Thyroid gland (tissue), 4 donors: ENCODE measurements at places on chromosomes 5 and 9. TPM values are rescaled to one million over a fixed set of nuclear protein-coding genes. Genes with fewer than 3 reads are reported as not detected.

DNA sequence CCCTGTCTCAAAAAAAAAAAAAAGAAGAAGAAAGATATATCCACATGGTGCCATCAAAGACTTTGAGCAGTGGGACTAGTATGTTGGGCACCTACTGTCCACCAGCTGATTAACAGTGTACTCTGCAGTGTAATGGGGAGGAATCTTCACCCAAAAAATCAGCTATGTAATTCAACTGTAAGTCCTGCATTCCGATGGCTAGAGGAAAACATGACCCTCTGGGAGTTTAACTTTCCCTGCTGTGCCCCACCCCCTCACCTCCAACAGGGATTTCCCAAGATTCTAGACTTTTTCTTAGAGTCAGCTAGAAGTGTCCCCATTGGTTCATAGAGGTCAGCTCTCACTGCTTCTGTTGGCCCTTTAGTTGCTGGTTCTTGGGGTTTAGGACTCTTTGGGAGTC, 221.2 kb upstream of the CLINT1 start:
- H3K27ac ChIP-seq: no peak overlapping the region
- H3K4me1 ChIP-seq: no peaks in the 10 kb centered on the region
- H3K27me3 ChIP-seq: no peaks in the 10 kb centered on the region
- H3K36me3 ChIP-seq: no peaks in the 10 kb centered on the region
- no peak for DNase-seq

- peaks cover 4% of the 10 kb centered on the region for H3K4me1 ChIP-seq
- DNase-seq: no peak
- no peaks in the 10 kb centered on the region for H3K27me3 ChIP-seq
- H3K36me3 ChIP-seq: no peaks in the 10 kb centered on the region
- H3K4me3 ChIP-seq: no peak overlapping the region
Measured at GRCh38 chr9:2798423-2798822, 45.5 kb downstream of the PUM3 start.

DNA sequence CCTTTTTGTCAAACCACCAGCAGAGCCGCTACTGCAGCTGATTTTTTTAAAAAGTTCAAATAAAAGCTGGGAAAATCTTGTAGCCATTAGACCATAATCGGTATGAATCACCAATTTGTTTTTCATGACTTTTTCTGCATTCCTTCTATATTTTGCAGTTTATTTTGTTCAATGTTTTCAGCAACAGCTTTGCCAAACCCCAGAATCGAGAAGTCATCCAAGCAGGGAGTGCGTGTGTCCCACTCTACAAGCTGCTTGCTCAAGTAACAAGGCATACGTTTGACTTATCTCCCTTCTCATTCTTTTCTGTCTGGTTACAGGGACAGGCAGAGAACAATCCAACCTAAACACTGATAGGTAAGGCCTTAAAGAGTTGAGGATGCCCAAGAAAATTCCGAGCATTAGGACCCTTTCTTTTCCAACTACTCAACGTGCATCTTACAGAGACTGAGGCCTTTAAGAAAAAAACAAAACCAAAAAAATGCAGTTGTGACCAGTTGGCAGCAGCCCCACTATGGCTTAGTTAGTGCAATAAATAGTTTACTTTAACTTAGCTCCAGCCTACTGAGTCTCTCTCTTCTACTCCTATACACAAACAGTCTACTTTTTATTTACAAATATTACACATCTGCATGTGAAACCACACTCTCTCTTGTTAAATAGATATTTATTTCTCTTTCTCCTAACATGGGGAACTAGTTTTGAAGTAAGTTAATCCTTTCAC, 134.7 kb upstream of the SLIT3 start:
- H3K4me1 ChIP-seq: peaks cover 22% of the 10 kb centered on the region
- DNase-seq: peak; percentile 46
- H3K36me3 ChIP-seq: no peaks in the 10 kb centered on the region
- H3K27me3 ChIP-seq: no peaks in the 10 kb centered on the region
- no peak overlapping the region for H3K4me3 ChIP-seq
- peak overlapping the region; percentile 25 for H3K27ac ChIP-seq

- no peak overlapping the region for H3K4me3 ChIP-seq
- no peak overlapping the region for H3K27ac ChIP-seq
- H3K27me3 ChIP-seq: no peaks in the 10 kb centered on the region
- peaks cover 11% of the 10 kb centered on the region for H3K4me1 ChIP-seq
Measured at GRCh38 chr5:169074839-169075238, 226.1 kb downstream of the SLIT3 start.

The CNTLN gene
- total RNA-seq: 13.0 TPM

The TAF1L gene
- total RNA-seq: 0.13 TPM

The HAVCR1 gene
- total RNA-seq: 0.40 TPM
